Left kidney (tissue), 8 donors: ENCODE measurements at places on chromosomes 16 and 17. TPM values are rescaled to one million over a fixed set of nuclear protein-coding genes. Genes with fewer than 3 reads are reported as not detected.

The PRSS33 gene
- polyA plus RNA-seq, result 0.20 TPM

The FSCN2 gene
- 1.7 TPM for polyA plus RNA-seq

The ADAP2 gene
- polyA plus RNA-seq, result 3.4 TPM

The IL17C gene
- polyA plus RNA-seq, result 0.13 TPM

The AFMID gene
- 73.2 TPM for polyA plus RNA-seq

The HASPIN gene
- 4.4 TPM for polyA plus RNA-seq

The TCAP gene
- polyA plus RNA-seq, result 1.5 TPM

The HSPB9 gene
- 0.17 TPM for polyA plus RNA-seq

The CLEC18B gene
- 137 TPM for polyA plus RNA-seq

The LRRC37A3 gene
- 42.2 TPM for polyA plus RNA-seq

The TIMP2 gene
- polyA plus RNA-seq, result 138 TPM

The PPP1R1B gene
- 15.2 TPM for polyA plus RNA-seq

- no peak for DNase-seq
These were observed 77.6 kb downstream of the MMD start for GRCh38 chr17:55343900-55344513.

- DNase-seq, result peak; percentile 11
These were observed 507.2 kb upstream of the EEF2KMT start for GRCh38 chr16:5604770-5605169.

- DNase-seq, result no peak
These were observed 21.9 kb downstream of the GPR142 start for GRCh38 chr17:74389084-74389753.

DNA sequence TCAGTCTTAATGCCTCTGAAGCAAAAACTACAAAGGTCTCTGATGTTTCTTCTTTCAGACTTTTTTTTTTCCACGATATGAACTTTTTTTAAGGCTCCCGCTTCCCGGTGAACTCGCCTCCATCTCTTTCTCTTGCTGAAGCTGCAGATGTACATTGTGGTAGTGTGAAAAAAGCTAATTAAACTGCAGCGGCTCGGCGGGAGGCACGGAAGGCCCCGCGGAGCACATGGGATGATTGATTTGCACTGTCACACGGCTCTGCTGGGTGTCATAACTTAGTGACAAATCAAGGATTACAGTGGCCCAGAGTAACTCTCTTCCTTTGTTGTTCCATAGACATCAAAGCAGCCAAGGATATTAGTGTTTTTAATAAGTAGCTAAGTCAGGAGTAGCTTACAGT is 196.3 kb downstream of the AXIN2 start:
- DNase-seq, result no peak

GRCh38 chr16:87233928-87234327 is 83.3 kb downstream of the C16orf95 start:
- DNase-seq, result no peak

GRCh38 chr17:80992077-80992947 is 671 bp downstream of the CHMP6 start:
- DNase-seq, result no peak

GRCh38 chr17:31511580-31511979 is 120.1 kb downstream of the RAB11FIP4 start:
- DNase-seq, result no peak

DNA sequence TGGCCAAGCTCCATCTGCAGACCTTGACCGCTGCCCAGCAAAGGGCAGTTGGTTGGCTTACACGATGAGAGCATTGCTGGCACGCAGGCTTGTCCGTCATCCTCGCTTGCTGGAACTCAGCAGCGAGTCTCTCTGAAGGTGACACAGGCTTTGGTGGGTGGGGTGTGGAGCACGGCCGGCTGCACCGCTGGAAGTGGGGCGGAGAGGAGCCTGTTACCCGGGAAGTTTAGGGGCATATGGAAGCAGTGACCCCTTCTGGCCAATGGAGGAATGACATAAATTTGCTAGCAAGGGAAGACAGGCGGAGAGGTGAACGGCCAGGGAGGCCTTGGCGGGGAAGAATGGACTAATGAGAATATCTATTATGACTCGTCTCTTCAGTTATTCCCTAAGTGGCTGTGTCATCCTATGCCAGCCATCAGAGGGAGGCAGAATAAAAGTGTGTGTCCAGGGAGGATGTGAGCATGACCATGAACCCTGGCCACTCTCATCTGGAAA is 65.9 kb upstream of the SDK2 start:
- peak; percentile 76 for DNase-seq

- DNase-seq, result no peak
These were observed 288.6 kb upstream of the CCL2 start for GRCh38 chr17:33966410-33967059.

DNA sequence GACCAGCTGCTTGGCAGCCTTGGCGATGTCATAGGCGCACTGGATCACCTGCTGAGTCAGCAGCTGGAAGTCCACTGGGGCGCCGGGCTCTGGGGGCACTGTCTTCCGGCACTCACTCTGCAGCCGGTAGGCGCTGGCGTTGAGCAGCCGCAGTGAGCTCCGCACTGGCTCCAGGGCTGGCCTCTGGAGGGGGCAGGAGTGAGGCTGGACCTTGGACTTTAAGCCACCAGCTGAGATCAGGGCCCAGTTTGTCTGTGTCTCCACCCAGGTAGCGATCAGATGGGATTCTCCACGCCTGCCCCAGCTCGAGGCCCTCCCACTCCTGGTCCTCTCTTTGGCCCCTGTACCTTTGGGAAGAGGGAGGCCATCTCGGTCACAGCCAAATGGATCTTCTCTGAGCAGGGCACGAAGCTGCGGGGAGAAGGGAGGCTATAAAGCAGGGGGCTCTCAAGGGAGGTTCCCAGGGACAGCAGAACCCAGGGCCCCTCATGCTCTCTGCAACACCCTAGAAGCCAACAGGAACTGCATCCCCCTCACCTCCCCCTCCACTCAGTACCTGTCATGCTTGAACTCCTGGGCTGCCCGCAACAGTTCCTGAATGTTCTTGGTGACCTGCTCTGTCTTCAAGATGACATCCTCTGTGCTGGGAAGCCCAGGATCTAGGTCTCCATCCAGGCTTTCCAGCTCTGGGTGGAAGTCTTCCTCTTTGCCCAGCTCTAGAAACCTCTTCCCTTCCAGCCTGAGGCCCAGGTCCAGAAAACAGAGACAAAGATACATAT is 6.4 kb downstream of the TP53I13 start:
- no peak for DNase-seq

DNA sequence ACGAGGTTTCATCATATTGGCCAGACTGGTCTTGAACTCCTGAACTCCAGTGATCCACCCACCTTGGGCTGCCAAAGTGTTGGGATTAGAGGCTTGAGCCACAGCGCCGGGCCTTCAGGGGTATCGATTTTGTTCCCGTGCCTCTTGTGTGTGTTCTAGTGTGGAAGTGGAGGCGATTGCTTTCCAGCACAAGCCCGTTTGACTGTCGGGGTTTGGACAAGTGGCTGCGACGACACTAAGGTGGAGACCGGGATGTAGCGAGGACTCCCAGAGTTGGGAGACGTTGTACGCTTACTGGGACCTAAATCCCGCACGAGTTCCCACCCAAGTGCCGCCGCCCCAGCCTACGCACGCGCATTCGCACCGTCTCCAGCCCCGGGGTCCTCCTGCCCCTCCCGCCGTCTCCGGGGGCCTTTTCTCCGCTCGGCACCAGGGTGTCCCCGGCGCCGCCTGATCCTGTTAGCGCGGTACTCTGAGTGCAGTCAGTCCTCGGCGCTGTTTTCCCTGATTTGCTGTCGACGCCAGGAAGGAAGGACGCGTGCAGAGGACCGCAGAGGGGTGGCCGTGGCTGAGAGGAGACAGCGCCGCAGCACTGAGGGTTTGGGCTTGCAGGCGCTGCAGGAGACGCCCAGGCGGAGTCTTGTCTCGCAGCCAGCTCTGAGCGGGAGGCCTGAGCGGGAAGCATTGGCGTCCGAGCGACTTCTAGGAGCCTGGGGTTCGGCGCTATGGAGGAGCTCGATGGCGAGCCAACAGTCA is at the start of gene NUP85:
Gene NUP85, plus strand, starts transcription at position 643 of the 756 bp plus-strand sequence. Its CDS starts 83 bp downstream, at position 726.
- peak; percentile 92 for DNase-seq

- no peak for DNase-seq
These were observed 39.0 kb downstream of the GRB2 start for GRCh38 chr17:75366432-75366831.

DNA sequence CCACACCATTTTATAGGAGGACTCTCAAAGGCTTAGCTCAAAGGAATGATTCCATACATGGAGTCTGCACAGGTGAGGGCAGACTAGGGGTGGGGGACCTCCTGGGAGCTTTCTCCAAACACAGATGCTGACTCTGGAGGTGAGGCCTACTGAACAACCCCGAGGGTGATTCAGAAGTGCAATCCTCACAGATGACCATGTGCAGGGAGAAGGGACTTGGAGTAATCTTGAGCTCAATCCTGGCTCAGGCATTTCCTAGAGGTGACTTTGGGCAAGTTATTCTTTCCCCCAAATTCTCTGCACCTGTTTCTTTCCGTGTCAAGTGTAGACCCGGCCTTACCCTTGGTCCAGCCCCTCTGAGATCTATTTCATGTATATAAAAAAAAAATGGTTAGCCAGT is 401.5 kb downstream of the SLC39A11 start:
- no peak for DNase-seq

DNA sequence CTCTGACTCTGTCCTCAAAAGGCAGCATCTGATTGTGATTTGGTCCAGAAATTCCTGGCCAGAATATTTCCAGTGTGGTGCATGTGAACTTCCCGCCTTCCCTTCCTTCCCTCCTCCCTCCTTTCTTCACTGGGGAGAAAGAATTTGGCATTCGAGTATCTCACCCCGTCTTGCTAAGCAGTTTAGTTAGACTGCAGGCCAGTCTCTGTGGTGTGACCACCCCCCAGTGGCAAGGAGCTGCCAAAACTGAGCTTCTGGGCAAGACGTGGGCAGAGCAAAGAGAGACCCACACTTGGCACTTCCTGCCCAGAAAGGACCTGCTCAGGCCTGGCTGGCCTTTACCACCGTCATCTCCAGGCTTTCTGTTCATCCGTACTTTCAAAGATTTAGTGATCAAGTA is 36.4 kb downstream of the SNX20 start:
- no peak for DNase-seq

- DNase-seq, result no peak
These were observed 9.9 kb downstream of the NXPH3 start for GRCh38 chr17:49585422-49586027.

DNA sequence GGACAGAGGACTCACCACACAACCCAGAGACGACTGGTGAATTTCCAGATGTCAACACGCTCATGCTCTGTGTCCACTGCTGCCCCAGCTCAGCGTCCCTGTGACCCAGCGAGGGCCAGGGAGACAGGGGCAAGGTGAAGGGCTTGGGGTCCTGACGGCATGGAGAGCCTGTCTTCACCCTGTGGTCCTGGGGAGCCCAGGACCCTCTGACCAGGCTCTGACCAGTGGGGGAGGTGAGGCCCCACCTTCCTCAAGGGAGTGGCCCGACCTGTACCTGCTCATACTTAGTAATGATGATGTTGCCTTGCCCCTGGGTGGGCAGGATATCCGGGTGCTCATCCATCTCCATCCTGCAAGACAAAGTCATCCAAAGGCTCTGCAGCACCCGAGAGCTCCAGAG is 39.8 kb downstream of the TNFRSF13B start:
- no peak for DNase-seq

DNA sequence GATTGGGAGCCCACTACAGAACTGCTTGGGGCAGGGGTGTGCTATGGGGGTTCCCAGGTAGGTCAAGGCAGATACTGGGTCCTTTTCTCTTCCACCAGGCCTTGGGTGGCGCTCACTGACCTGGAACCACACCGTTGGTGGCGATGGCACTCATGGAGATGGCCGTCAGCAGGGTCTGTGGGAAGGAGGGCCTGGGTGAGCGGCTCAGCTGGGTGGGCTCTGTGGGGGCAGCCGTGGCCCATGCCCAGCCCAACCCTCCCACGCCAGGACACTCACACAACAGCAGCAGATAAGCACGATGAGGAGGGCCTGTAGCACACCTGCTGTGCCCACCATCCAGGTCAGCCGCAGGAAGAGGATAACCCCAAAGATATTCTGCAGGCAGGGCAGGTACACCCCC is 10.8 kb downstream of the SLC12A4 start:
- DNase-seq, result no peak

- DNase-seq, result no peak
These were observed 44.5 kb upstream of the SMPD3 start for GRCh38 chr16:68492543-68493411.

GRCh38 chr16:53925526-53925925 is 221.6 kb downstream of the FTO start:
- DNase-seq, result no peak

- DNase-seq, result no peak
These were observed 6.2 kb downstream of the ACSF2 start for GRCh38 chr17:50432125-50432762.

- DNase-seq, result peak; percentile 27
These were observed 11.8 kb downstream of the HID1 start for GRCh38 chr17:74960570-74961342.

GRCh38 chr17:79054200-79054960 is 20.2 kb upstream of the ENGASE start:
- no peak for DNase-seq

DNA sequence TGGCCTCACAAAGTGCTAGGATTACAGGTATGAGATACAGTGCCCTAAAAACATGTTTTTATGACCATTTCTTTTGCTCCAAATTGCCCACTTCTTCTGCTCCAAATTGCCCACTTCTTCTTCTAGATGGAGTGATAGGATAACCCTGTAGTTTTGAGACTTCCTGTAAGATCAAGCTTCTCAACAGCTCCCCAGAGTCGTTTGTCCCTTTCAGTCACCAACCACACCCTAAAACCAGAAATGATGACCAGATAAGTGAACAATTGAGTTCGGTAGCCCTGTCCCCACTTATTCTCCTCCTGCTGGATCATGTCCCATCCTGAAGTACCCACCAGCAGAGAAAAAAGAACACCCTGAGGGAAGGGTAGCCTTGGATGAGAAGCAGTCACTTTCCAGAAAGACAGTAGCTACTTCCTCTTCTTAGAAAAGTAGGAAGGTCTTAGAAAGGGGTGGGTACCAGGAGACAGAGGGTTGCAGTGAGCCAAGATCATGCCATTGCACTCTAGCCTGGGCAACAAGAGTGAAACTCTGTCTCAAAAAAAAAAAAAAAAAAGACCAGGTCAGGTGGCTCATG is 2.5 kb downstream of the ODAD4 start:
- DNase-seq, result no peak

DNA sequence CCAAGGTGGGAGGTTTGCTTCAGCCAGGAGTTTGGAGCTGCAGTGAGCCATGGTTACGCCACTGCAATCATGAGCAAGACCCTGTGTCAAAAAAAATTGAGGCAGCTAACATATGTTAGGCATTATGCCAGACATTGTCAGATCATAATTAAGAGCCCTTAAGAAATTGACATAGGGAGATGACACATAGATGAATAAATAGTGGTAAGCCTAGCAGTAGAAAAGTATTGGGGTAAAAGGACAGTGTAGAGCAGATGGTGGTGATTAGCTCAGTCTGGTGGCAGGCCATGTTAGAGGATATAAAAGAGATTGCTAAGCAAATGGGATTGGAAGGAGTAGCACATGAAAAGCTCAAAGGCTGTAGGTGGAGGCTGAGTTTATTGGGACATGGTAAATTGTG is 22.6 kb downstream of the SRCAP start:
- no peak for DNase-seq

GRCh38 chr17:73938706-73939105 is 264.8 kb upstream of the RPL38 start:
- DNase-seq, result no peak
